G401 (cell line): ENCODE measurements at places on chromosomes 7 and 10.

- no peak for DNase-seq
Measured at GRCh38 chr10:72011016-72011415, 46.8 kb downstream of the CHST3 start.

- no peak for DNase-seq
Measured at GRCh38 chr10:105793071-105793470, 1152.0 kb downstream of the SORCS3 start.

DNA sequence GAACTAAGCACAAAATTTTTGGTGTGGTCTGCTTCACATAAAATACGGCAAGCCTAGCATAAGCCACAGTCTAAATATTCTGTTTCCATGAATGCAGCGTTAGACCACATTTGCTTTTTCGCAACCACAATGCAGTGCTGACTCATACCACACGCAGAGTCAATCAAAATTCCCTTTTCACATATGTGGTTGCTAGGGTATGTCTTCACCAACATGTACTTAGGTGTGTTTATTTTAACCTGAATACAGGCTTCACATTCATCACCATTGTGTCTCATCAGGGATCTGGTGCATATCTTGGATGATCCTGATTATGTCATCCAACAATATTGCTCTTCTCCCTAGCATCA lies 90.8 kb downstream of the CHN2 start:
- no peak for DNase-seq

DNA sequence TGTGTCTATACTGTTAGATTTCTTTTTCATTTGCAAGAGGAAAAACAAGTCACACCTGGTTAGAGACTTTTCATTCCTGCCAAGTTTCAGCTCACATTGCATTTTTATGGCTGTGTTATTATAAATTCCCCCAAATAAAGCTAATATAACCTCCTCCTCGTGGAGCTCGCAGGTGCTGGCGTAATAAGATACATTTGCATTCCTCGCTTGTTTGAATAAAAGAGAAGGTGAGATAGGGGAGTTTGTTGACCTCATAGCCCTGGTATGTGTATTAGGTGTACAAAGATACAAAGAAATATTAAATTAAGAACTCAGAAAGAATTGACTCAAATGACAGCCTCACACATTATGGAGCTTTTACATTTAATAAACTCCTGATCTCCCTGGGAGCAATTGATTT lies 257.7 kb upstream of the SP8 start:
- DNase-seq = no peak

- DNase-seq = no peak
Measured at GRCh38 chr7:1925349-1925748, 255.3 kb downstream of the ELFN1 start.

DNA sequence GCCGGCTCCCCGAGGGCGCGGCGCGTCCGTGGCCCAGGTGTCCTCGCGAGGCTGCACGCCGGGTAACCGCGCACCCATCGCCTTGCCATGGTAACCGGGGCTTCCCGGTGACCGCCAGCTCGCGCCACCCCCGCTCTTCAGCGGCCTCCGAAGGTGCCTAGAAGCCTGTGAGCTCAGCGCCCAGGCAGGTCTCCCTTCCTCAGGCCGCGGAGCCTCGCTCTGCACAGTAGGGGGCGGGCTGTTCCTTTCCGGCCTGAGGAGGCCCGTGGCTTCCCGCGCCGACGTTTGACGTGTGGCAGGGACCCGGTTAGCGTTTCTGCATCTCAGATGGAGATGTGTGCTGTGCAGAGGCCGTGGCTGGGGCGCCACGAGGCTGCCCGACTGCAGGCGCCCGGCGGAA lies 117.1 kb downstream of the DYNC2I1 start:
- DNase-seq = no peak

DNA sequence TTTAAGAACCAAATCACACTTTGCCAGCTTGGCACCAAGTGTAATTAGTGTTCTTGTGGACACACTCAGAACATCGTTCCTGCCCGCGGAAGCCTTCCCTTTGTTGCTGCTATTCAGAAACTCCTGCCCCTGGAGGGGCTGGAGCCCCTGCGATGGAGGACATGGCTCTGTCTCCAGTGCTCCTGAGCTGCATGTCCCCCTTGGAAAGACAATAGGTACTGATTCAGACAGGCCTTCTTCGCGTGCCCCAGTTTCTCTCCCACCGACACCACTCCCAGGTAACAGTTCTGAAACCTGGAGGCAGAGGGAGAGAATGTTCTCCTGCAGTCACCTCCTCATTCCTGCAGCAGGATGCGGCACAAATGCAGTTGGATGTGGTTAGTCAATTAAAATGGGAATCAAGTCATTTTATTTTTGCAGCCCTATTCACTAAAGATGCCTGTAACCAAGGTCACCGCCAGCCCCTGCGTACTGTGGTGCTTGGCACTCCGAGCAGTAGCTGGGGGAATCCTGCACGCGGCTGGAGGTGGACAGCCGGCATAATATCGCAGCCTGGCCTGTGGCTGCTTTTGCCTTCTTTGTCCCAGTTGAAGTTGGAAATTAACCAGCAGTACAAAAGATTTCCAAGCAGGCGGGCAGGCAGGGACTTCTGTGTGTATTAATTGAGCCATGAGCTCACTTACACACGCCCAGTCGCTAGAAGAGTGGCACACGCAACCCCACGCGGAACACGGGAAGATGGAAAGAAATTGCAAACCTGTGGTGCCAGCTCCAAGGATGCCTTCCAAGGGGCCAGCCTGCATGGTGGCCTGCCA lies 205.7 kb downstream of the EBF3 start:
- peak; percentile 48 for DNase-seq

GRCh38 chr7:39615350-39615975 lies 7.9 kb upstream of the RALA start:
- DNase-seq = no peak

DNA sequence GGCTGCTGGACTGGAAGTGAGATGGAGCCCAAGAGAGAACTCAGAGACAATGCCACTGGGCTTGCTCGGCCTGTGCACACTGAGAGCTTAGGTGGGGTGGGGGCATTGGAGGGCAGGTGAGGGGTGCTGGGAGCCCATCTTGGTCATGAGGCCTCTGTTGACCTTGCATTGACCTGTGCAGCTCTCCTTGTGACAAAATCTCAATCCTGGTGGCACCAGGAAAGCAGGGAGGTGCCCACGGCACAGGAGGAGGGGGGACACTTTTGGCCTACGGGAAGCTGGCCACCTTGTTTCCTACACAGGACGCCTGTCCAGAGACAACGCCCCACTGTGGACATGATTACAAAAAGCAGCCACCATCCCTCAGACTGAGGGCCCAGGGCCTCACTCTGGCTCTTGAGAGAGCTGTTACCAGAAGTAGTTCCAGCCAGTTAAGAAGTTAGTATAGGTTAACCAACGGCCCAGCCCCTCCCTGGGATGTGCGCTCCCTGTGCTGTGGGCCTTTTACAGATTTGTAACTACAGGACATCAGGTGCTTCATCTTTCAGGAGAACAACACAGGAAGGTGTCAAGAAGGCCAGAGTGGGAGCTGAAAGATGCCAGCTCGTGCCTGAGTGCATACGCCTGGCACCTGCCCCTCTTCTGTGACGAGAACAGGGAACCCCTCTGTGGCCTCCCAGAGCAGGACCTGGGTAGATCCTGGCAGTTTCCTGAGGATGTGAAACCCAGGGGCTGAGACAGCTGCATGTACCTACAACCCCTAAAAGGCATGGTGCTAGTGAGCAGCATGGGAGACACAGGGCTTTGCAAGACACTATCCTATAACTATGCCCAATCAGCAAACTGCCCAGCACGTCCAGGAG lies 10.3 kb downstream of the PKD1L1 start:
- DNase-seq = no peak

DNA sequence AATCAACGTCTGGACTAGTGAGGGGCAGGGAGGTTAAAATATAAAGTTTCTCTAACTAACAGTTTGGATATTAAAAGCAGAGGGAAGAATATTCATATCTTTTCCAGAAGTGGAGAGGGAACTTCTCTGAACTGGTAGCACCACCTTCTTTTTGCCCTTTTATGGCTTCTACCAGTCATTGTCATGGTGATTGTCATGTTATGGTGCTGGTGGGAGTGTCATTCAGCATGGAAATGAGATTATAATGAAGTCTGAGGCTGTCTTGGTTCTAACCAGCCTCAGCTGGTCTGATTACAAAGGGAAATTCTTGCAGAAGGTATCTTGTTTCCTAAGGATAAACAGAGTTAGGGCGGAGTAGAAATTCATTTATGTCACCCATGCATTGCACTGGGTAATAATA lies 523.8 kb downstream of the ZWINT start:
- no peak for DNase-seq

DNA sequence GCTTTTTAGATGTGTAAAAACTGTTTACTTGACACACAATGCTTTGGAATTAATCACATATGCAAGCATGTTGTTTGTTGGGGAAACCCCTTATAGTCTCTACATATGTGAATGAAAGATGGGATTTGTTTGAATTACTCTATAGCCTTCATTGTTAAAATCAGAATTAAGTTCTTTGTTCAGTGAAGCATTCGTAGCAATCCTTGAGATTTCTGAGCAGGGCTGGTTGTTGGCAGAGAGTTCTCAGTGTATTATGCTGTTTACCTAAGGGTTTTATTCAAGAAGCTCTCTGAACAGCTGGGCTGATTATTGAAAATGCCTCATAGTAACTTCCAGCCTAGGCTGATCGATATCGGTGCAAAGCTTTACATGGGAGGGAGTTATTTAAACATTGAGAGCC lies 190.9 kb downstream of the VTI1A start:
- no peak for DNase-seq

GRCh38 chr10:101759309-101760247 lies 16.3 kb downstream of the FGF8 start:
- no peak for DNase-seq

DNA sequence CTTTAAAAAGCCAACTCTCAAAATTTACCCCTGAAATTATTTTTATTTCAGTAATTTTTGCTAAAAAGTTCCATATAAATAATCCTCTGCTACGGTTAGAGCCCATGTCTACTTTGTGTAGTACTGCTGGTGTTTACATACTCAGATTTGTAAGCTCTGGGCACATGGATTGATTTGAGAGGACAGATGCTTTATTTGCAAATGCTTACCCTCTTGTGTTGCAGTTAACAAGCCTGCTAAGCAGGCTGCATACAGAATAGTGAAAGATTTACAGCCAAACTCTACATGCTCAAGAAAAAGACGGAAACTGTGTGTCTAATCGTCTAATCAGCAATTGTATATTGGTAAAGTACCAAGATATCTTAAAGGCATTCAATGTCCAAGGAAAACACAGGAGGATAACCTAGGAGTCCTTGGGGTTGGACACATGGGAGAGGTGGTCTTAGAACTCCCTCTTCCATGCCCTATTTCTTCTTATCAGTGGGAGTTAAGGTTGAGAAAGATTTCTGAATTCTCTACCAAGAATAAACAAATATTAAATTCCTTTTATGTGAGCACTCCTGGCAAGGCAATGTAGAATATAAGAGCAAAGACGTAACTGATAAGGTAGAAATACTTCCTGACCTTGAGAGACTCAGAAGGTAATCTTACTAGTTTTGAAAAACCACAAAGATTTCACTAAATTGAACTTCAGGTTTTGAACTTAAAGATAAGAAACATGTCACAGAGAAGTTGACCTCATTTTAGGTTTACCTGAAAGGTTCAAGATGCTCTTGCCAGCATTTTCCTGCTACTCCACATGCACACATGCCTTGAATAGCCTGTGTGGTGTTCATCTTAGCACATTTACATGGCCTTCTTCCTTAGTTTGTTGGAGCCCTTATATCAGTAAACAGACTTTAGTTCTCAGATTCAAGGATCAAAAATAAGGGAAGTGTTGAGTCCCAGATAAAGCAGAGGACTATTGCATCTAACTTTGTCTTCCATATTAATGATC lies 1216.5 kb downstream of the SORCS3 start:
- DNase-seq = no peak

GRCh38 chr10:35130663-35131062 lies 4.0 kb downstream of the CREM start:
- DNase-seq = no peak

DNA sequence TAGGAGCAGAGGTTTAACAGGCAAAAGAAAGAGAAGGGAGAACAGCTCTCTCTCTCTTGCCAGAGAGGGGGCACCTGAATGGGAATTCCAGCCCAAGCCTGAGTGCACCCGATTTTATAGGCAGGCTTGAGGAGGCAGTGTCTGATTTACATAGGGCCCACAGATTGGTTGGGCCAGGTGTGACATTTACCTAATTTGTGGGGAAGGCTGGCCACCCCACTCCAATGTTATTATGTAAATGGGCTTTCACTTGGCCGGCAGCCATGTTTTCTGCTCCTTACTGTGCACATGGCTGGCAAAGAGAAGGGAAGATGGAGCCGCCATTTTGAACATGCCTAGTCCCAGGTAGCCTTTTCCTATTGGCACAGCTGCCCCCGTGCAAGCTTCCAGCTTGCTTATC lies 735.5 kb upstream of the AUTS2 start:
- DNase-seq = peak; percentile 3

DNA sequence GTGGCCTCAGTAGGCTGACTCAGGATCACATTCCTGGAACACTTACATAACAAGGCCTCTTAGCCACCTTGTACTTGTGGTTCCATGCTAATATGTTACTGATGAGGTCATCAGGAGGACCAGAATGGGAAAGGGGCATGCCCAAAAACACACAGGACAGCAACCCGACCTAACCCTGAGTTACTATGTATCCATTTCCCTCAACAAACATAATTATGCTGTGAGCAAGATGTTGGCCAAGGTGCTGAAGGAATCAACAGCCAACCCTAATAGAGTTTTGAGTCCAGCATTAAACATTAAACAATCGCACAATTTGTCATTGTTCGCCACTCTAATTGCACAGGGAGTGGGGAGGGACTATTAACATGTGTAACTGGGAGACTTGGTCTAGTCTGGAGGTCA lies 129.4 kb downstream of the PLPP4 start:
- no peak for DNase-seq

GRCh38 chr10:132546567-132547420 lies 9.2 kb downstream of the INPP5A start:
- peak; percentile 44 for DNase-seq

DNA sequence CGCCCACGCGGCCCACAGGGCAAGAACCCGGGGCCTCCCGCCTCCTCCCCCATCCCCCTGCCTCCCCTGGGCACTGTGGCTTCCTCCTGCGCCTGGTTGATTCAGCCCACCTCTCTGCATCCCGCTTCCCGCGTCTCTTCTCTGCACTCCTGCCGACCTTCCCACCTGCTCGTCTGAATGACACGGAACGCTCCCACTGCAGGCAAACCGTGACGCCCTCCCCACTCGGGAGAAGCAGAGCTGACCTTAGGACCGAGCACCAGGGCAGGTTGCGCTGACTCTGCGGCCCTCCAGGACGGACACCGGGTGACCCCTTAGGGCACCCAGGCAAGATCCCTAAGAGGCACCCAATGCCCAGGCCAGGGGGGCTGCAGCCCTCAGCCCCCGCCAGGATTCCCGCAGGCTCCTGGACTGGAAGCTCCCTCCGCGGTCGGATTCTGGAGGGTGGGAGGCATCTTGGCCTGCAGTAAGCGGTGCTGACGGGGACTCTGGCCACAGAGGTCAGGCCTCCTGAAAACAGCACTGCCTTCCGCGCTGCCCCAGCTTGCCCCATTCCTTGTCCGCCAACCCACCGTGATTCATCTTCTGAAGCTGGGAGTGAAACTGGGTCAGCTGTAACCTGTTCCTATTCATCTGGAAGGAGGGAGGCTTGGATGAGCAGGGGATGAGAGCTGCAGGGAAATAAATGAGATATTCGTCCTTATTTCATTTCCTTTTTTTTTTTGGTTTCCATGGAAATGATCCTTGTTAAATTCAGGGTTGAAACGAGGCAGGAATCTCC lies 990 bp downstream of the CALML3 start:
- DNase-seq = no peak
